ENCODE measurements at places on chromosomes 6 and 20.

DNA sequence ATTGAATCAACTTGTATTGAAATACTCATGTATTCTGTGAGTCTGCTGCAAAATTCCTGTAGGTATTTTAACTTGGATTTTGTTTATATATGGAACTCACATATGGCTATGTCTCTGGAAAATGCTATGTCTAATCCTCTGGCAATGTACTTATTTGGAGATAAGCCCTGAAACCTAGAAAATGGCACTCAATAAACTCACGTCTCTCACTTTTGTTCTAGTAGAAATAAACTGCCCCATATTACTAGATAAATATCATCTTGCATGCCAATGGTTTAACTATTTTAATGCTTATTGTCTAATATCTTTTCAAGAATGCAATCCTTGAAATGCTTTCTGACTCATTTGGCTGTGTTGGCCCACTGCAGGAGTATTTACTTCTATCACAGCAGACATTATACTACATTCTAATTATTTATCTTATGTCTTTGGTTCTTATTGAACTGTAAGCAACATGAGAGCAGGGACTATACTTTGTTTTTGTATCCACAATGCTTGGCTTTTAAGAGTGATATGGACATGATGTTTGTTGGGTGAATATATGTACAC is 292.2 kb upstream of the RSPO3 start:
- DNase-seq, result no peak

GRCh38 chr6:141488488-141488887 is 644.2 kb upstream of the GJE1 start:
- DNase-seq, result no peak

DNA sequence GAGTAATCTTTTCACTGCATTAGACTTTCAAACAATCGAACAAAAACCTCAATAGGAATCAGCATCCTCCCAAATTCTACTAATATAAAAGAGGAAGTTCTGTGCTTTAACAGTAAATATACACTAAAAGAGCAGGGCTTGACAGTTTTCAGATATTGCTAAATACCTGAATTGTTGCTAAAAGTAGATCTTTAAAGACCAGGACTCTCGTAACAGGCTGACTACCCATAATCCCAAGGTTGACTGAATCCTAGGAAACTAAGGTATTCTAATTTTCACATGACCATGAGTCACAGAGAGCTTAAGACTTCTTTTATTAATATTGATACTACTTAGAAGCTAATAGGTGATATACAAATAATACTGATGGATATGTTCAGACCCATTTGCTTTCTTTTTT is 10.1 kb downstream of the CD164 start:
- DNase-seq, result no peak

DNA sequence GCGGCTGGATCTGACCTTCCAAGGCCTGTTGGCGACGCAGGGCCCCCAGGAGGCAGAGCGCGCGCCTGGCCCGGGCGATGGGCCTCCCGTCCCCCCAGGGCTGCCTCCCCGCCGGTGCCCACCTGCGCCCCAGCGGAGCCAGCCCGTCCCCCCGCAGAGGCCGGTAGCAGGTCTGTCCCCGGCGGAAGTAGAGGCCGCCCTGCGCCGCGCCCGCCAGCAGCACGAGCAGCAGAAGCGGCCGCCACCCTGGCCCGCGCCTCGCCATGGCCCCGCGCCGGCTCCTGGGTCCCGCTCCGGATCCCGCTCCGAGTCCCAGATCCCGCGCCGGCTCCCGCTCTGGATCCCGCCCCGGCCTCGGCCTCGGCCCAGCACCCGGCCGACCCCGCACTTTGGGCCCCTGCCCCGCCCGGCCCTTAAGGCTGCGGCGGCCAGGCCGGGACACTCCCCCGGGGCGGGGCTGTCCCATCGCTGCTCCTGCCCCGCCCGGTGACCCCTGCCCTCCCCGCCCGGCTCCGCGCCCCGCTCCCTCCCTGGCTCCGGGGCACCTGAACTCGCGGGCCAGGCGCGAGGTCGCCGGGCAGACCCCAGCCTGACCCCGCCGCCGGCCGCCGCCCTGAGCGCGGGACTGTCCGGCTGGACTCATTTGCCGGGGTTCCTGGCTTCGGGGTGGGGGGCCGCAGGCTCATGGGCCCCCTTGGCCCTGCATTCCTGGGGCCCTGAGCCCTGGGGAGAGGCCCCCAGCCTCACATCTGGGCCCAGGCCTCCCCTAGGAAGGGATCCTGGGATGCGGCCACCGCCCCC is at the start of gene CTSZ:
TSS of gene CTSZ (minus strand) at position 391 of the 801 bp plus-strand sequence. CDS start at position 265, 126 bp downstream.
- DNase-seq, result peak; percentile 62

- DNase-seq, result no peak
Observed at GRCh38 chr6:30073489-30074235, 1.9 kb downstream of the RNF39 start.

GRCh38 chr6:156801712-156802111 is 24.5 kb downstream of the ARID1B start:
- DNase-seq, result no peak

DNA sequence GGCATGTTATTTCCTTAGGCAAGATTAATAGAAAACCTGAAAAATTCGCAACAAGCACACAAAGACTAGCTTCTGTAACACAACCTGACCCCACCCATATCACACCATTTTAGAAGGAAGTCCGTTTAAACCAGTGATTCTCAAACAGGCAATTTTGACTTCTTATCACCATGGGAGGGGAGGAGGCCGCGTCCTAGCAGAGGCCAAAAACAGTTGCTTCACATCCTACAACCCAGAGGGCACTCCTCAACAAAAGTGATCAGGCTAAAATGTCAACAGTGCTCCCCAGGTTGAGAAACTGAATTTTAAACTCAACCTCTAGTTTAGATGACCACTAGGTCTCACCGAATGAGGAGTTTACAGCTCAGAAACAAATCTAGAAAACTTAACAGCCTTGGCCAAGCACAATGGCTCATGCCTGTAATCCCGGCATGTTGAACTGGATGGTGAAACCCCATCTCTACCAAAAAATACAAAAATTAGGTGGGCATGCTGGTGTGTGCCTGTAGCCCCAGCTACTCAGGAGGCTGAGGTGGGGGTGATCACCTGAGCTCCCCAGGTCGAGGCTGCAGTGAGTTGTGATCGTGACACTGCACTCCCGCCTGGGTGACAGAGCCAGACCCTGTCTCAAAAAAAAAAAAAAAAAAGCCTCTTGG is 3.4 kb downstream of the SNX5 start:
- DNase-seq, result no peak

- no peak for DNase-seq
Observed at GRCh38 chr6:25124216-25124715, 154.9 kb upstream of the CARMIL1 start.

GRCh38 chr20:38091441-38092216 is 58.1 kb downstream of the RPRD1B start:
- no peak for DNase-seq

- no peak for DNase-seq
Observed at GRCh38 chr20:4665591-4665990, 56.1 kb upstream of the PRND start.
